ENCODE measurements at places on chromosomes 11 and 22.

DNA sequence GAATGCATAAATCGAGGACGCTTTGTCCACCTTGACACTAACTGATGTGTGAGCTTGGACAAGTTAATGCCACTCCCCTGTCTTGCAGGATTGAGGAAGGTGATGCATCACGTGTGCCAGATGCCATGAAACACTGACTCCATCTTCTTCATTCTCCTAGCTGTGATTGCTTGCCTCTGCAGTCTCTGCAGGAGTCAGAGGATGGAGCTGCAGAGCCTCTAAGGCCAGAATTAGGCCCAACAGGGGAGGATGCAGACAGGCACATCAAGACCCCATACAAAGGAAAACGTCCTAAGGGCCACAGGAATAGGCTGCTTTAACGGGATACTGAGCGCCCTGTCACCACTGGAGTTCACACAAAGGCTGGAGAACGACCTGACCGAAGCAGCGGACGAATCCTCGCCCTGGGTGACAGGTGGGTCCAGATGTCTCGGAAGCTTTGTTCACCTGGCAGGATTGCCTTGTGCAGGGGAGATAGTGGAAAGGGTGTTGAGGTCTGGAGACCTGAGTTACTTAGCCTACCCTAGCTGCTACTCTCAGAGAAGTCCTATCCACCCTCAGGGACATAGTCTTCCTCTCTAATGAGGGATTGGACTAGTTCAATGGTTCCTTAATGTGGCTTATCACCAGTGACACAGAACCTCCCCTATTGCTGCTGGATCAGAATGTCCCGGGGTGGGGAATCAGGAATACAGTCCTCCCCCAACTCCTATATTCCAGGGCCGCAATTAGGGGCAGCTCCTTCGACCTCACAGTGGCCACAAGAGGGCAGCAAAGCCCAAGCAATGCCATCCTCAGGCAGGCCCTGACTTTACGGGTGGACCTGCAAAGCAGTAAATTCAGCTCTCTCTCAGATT lies 32.4 kb downstream of the DBX1 start:
- DNase-seq, result peak; percentile 83

- no peak for DNase-seq
Measured at GRCh38 chr11:101510591-101510990, 73.2 kb downstream of the TRPC6 start.

DNA sequence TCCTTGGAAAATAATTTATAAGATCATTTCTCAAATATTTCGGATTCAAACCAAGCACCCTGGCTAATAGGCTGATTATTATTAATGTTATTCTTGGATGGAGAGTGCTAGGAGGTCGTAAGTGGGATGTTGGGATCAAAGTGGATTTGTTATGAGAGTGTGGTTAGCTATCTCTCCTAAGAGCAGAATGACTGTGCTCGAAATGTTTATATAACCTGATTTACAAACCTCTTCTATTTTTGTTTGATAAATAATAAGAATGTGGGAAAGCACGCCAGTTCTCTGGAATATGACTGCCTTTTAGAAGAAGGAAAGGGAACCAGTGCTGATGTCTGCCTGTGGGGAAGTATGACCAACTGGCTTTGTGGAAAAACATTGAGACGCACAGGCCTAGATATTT lies 527.5 kb downstream of the NTM start:
- no peak for DNase-seq

- no peak for DNase-seq
Measured at GRCh38 chr11:102456381-102456780, 3.8 kb upstream of the TMEM123 start.

DNA sequence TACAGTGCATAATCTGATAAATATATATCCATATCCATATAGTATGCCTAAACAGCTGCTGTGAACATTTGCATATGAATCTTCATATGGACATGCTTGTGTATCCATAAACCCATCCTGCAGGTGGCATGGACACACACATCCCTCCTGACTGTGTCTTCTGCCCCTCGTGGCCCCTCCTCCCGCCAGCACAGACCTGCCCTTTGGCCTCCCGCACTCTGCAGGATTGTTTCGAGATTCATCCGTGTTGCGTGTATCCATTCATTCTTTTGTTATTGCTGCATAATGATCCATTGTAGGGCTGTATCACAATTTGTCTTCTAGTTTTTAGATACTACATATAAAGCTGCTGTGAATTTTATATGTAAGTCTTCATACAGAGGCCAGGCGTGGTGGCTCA lies 24.0 kb downstream of the ZBED4 start:
- DNase-seq, result no peak

- DNase-seq, result peak; percentile 39
Measured at GRCh38 chr11:111707039-111707690, 59.0 kb downstream of the PPP2R1B start.

GRCh38 chr11:78311702-78312371 lies 105.8 kb downstream of the GAB2 start:
- no peak for DNase-seq

DNA sequence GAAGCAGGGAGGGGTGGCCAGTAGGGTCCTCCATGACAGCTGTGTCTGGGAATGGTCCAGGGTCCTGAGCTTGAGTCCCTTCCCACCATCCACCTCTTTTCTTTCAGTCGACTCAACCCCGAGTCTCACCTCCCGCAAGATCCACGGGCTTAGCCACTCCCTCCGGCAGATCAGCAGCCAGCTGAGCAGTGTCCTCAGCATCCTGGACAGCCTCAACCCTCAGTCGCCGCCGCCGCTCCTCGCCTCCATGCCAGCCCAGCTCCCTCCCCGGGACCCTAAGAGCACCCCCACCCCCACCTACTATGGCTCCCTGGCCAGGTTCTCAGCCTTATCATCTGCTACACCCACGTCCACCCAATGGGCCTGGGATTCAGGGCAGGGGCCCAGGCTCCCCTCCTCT lies 81.9 kb downstream of the CEP164 start:
- no peak for DNase-seq

DNA sequence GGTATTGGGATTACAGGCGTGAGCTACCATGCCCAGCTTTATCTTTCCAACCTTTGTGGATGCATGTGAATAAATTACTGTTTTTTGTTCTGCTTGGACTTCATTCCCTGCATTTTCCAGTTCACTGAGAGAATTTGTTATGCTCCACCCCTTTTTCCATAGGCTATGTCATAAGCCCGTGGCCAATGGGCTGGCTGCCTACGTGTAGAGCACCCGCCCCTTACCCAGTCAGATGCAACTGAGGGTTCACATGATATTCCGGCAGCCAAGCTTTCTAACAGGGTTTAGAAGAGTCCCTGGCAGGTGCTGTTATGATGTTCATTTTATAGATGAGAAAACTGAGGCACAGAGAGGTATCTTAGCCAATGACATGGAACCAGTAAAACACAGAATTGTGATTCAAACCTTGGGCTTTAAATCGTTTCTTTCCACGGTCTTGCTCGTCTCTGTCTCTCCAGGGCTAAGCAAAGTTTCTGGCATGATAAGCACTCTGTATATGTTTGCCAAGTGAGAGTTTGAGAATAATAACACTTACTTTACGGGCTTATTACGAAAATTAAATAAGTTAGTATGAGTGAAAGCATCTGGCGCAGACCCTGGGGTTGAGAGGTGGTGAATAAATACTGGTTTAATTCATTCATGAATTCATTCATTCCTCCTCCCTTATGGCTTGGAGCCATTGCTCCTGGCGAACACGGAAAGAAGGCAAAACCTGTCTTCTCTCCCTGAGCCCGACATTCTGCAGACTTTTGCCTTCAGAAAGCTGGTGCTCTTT lies 42.4 kb upstream of the RASD2 start:
- no peak for DNase-seq

DNA sequence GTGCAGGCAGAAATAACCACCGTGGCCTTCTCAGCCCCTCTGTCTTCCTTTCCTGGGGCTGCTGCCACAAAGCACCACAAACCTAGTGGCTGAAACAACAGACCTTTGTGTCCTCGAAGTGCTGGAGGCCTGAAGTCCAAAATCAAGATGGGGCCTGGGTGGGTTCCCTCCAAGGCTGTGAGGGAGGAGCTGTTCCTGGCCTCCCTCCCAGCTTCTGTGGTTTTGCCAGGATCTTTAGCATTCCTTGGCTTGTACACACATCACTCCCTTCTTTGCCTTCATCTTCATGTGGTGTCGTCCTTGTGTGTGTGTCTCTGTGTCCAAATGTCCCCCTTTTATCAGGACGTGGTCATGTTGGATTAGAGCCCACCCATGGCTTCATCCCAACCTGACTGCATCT lies 29.0 kb upstream of the PARVG start:
- DNase-seq, result no peak

DNA sequence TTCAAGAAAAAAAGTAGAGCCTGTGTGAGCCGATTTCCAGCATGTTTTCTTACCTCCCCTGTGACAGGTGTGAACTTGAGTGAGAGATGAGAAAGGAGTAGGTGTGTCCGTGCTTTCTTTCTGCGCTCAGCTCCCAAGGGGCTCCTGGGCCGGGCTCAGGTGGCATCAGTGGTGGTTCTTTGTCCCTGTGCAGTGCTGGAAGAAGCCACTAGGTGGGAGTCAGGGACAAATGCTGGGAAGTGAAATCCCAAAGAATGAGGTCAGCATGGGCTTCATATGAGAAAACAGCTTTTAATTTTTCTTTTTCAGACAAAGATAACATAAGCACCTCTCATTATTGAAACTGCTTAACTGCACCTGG lies 57.8 kb downstream of the PPFIBP2 start:
- peak; percentile 83 for DNase-seq

DNA sequence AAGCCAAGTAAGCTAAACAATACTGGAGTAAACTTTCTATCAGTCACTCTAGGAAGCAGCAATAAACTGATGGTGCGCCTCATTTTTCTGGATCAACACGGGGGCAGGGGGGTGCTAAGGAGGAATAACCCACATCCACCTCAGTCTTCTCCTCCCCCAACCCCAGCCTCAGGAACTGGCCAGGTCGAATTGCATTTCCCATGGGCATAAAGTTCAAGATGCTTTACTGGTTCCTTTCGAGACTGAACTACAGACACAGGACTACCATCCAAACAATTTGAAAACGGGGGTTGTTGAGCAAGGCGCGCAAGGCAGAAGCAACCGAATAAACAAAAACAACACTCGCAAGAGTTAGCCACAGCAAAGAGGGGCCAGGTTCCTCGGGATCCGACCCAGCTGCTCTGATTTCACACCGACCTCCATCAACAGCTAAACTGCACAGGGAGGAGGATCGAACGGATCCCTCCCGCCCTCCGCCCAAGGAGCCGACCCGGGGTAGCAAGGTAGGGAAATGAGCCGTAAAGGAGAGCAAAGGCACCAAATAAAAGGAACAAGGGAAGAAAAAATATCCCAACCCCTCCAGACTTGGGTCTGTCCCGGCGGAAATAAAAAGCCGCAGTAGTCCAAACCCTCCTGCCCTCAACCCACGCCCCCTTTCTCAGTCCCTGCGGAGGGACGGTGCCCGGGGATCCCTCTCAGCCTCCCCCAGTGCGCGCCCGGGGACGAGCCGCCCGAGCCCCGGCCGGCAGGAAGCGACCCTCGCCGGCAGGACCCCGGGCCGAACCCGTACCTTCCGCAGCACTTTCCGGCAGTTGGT lies 801 bp downstream of the SESN3 start:
- no peak for DNase-seq

GRCh38 chr11:27471589-27472397 lies 797 bp downstream of the LGR4 start:
- peak; percentile 18 for DNase-seq

DNA sequence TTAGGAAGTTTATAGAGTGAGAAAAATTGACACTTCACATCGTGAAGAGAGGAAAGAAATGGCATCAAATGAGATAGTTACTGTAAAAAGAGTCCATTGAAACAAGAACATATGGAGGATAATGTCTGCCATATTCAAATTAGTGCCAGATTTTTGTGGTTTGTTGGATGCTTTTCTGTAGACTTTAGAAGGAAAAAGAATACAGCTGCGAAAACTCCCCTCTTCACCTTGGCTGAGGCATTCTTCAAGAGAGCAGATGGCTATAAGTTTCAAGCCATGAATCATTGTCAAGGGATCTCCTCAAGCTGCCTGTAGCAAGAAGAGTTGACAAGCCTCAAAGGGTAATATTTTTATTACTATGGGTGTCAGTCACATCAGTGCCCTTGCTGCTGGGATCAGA lies 507.4 kb upstream of the RAG2 start:
- no peak for DNase-seq

- no peak for DNase-seq
Measured at GRCh38 chr11:99822846-99823565, 802.3 kb downstream of the CNTN5 start.

DNA sequence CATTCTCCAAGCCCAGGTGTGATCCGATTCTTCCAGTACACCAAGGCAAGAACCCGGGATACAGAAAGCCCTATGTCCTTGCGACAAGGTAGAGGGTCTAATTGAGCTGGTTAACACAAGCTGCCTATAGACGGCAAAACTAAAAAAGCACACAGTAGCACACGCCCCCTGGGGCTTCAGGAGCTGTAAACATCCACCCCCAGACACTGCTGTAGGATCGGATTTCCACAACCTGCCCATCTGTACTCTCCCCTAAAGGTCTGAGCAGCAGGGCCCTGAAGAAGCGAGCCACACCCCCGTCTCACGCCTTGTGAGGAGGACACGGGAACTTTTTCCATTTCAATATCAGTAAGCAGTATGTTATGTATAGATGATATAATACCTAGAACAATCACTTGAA lies 624.7 kb downstream of the BUD13 start:
- no peak for DNase-seq

GRCh38 chr22:26122920-26123468 lies 46.3 kb upstream of the SEZ6L start:
- no peak for DNase-seq

- DNase-seq, result no peak
Measured at GRCh38 chr11:21892736-21893564, 299.9 kb upstream of the ANO5 start.

DNA sequence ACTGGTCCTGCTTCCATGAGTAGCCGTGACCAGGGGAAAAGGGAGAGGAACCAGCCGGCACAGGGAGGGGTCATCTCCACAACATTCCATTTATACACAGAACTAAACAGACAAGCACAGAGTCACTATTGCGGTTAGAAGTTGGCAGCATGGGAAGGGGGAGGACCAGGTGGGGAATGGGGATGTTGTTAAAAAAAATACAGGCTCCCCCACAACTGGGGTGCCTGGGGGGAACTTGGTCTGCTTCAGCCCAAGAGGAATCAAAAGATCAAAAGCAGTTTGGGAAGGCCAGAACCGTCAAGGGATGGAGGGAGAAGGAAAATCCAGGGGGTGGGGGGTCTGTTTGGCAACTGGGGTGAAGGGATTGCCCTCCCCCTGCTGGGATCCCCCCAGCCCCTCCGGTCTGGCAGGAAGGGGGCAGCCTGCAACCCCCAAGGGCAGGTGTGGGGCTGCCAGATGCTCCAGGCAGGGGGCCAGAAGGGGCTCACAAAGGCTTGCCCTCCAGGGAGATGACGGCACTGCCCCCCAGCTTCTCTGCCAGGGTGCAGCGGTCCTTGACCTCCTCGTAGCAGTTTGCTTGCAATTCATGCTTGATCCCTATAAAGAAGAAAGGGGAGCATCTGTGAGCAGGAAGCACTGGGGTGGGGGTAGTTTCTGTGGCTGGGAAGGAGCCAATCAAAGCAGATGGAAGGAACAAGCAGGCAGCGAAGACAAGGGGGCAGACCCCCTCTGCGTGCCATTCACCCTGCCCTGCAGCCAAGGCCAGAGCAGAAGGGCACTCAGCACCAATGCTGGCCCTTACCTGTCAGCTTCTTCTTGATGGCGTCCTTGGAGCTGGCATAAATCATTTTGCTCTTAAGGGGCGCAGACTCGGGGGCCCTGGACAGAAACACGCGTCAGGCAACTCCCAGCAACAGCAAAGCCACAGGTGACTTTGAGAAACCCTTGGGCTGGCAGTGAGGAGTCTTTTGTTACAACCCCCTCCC lies 2.8 kb downstream of the CFL1 start:
- no peak for DNase-seq

All from tibial nerve (tissue), 4 donors.